ENCODE measurements at places on chromosomes 11 and 22. TPM values are rescaled to one million over a fixed set of nuclear protein-coding genes. Genes with fewer than 3 reads are reported as not detected.

The ACRV1 gene
- total RNA-seq, result not detected

GRCh38 chr11:19290356-19290755 is 49.6 kb upstream of the E2F8 start:
- DNase-seq, result no peak

The GGTLC3 gene
- total RNA-seq, result not detected

DNA sequence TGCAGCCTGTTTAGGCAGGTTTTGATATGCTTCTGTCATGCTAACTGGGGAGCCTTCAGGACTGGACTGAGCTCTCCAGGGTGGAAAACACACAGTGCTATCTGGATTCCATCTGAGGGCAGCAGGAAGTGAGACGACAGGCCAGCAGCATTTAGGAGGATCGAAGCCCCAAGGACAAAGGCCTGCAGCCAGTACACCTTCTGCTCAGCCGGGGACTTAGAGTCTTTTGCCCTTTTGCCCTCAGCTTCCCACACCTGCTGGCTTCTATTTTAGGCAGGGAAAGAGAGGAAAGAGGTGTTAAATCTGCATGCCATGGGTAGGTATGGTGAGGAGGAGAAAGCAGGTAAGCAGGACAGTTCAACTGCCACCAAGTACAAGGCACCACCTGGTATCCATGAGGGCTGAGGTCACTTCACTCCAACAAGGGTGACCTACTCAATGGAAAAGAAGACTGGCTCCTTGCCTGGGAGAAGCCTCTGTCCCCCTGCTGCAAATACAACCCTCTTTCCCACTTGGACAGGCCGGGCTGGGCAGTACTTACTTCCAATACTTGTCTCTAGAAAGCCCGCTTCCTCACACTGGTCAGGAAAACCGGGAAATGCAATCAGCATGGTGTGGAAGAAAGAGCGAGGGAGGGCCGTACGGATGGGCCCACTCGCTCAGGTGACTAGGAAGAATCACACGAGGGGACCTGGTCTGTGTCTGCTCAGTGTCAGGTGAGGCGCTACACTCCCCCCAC is 12.3 kb downstream of the LARGE2 start:
- DNase-seq, result no peak

The STK33 gene
- 11.4 TPM for total RNA-seq

The IGLL1 gene
- total RNA-seq, result not detected

- DNase-seq, result no peak
Observed at GRCh38 chr11:16604794-16605388, 133.6 kb upstream of the C11orf58 start.

DNA sequence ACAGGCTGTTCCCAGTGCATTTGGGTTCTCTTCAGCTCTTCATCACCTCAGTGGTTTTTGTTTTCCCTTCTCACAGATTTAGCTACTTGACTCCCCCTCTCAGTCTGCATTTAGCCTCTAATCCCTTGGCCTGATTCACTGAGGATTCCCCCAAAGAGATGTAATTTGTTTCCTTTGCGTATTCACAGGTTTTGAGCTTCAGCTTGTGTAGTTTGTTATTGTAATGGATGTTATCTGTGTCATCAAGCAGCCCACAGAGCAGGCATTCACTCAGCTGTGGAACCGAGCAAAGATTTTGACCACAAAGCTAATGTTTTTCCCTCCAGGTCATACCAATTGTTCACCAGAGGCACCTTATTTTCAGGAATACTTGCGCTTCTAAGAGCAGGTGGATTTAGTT is 6.4 kb upstream of the ME3 start:
- DNase-seq, result no peak

DNA sequence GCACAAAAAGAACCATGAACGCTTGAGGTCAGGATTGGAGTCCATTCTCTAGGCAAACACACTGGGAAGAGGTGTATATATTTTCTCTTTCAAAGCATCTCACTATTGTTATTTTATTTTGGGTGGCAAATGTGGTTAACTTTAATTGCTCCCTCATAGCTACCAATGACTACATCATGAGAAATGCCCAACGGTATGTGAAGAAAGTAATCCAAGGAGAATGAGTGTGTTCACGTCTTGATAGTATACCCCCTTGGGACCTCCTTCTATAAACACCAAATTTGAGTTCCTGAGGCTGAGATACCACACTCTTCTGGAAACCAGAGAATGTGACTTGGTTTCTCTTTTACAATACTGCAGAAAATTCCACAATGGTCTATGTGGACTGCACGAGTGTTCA is 15.8 kb downstream of the OR8D1 start:
- no peak for DNase-seq

DNA sequence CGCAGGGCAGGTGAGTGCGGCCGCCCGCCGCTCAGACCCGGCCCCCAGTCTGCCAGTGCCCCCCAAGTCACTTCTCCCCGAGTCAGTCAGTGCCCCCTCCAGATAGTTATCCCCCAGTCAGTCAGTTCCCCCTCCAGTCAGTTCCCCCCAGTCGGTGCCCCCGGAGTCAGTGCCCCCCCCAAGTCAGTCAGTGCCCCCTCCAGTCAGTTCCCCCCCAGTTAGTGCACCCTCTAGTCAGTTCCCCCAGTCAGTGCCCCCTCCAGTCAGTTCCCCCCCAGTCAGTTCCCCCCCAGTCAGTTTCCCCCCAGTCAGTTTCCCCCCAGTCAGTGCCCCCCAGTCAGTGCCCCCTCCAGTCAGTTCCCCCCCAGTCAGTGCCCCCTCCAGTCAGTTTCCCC is 411 bp downstream of the PPP6R2 start:
- no peak for DNase-seq

GRCh38 chr11:64605244-64605560 is 14.2 kb downstream of the SLC22A12 start:
- DNase-seq, result no peak

- no peak for DNase-seq
Observed at GRCh38 chr22:37464181-37464580, 22.0 kb downstream of the MFNG start.
